CD8-positive, alpha-beta memory T cell (primary cell): ENCODE measurements at places on chromosomes 2 and 18.

DNA sequence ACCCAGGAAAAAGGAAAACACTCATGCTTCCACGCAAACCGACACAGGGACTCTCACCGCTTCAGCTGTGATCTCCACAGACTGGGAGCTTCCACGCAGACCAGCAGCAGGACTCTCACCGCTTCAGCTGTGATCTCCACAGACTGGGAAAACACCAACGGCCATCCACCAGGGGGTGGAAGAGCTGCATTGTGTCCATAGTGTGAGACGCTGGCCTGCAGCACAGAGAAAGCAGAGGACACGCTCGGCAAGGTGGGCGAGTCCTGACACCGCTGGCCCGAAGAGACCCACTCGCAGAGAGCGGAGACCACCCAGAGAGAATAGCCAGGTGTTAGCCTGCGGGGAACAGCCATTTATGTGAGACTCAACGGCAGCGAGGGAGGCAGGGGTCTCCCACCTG is 42.5 kb upstream of the NFATC1 start:
- DNase-seq = no peak

DNA sequence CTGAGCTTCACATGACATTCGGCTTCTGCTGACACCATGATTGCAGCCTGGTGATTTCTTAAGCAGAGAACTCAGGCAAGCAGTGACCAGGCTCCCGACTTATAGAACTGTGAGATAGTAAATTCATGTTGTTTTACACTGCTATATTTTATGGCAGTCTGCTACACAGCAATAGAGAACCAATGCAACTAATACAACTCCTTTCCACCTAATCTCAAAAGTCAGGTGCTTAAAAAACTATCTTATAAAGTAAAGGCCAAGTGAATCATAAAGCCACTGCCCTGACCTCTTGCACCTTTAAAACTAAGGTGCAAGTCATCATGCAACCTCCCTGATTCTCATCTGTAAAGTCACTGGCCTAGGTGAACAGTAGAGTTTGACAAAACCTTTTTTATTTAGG is 95.3 kb upstream of the GLS start:
- DNase-seq = no peak

GRCh38 chr2:103880081-103880834 is 973.7 kb upstream of the POU3F3 start:
- DNase-seq = no peak

- DNase-seq = no peak
These were observed 125.8 kb upstream of the HNMT start for GRCh38 chr2:137838255-137839092.

DNA sequence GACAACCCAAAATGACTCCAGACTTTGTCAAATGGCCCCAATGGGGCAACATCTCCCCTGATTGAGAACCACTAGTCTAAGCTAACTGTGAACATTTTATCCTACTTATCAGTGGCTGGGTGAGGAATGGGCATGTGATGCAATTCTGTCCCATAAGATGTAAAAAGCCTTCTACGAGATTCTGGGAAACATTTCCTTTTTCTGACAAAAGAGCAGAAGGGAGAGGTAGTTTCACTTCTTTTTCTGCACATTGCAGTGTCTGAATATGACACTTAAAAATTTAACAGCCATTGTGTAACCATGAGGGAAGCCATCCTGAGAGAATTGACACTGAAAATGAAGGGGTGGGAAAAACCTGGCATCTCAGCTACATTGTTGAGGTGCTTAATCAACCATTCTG is 17.3 kb upstream of the MARCHF4 start:
- no peak for DNase-seq

DNA sequence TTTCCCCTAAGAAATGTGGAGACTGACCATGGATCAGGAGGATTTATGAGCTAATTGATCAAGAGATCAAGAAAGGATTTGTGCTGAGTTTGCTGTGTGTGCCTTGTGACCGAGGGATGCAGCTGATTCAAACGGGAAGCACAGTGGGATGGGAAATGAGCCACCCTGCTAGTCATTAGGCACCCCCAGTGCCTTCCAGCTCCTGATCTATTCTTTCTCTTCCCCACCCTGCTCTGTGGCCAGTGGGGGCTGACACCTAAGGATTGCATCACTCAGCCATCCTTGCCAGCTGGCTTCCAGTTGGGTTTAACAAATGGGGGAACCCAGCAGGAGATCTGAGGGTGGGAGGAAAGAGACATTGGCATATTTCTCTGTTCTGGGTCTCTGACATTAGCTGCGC is 132.2 kb upstream of the CXCR4 start:
- DNase-seq = no peak

- DNase-seq = no peak
These were observed 302.8 kb upstream of the CCDC68 start for GRCh38 chr18:55262021-55262560.

DNA sequence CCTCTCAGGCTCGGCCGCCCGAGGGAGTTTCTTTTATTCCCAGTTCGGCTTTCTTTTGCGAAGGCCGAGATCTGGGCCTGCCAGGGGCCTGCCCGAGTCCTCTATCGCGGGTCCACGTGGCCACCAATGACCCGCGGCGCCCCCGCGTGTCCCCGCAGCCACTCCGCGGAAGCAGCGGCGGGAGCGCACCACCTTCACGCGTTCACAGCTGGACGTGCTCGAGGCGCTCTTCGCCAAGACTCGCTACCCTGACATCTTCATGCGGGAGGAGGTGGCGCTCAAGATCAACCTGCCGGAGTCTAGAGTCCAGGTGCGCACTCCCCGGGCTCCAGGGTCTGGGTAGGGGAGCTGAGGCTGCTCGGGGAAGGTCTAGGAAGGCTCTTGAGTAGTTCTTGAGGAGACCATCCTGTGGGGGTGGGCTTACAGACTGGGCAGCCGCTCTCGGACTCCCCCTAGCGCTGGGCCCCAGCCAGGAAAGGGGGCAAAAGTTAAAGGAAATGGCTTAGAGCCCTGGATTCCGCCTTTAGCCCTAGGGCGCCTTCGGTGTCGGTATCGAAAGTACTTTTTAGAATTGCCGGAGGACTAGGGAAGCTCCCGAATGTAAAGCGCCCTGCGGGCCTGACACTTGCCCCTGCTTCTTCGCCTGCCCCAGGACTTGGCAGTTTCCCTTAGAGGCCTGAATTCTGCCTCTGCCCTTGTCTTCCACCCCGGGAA is 3.4 kb downstream of the OTX1 start:
- DNase-seq = no peak

GRCh38 chr2:202115479-202115971 is 42.5 kb downstream of the KIAA2012 start:
- DNase-seq = no peak

DNA sequence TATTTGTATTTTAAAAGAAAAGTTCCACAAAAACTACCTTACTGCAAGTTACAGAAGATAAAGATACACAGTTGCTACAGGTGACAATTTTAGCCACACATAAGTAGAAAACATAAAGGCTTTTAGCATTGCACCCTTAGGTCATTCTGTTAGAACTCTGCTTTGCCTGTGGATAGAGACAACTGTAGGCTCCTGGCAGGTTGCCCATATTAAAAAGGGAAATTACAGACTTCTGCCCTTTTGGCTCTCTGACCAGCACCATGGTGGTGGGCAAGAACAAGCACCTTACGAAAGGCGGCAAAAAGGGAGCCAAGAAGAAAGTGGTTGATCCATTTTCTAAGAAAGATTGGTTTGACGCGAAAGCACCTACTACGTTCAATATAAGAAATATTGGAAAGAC is 223.3 kb downstream of the MC4R start:
- DNase-seq = no peak

DNA sequence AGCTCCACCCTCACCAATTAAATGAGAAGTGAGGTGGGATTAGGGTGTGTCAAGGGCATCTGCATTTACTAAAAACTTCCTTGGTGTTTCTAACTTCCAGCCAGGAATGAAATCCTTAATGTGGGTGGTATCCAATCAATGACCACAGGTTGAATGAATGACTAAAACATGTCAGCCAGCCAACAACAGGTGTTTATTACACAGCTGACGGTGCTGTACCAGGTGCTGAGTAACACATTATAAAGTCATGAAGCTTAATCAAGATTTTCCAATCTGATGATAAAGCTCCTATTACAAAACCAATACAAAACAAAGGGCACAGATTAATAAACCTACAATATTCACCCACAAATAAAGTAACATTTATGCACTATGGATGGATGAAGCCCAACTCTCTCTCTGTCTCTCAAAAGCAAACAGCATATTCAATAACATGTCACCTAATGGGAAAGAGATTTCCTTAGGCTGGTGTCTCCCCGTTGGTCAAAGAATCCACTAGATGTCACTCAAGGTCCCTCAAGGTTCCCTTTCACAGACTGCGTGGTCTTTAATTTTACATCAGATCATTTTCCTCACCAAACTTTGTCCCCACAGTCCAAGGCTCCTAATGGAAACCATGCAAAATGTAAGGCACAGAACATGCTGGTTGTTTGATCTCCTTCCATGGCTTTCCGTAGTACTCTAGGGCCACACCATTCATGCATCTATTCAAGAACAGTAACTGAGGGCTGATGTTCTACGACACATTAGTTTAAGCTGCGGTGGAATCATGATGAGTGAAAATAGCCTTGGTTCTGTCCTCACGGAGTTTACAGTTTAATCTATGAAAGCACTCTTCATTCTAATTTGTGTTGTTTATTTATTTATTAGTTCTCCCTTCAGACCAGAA is 6.4 kb upstream of the PTPN4 start:
- no peak for DNase-seq

GRCh38 chr18:38646296-38646695 is 1080.7 kb upstream of the CELF4 start:
- DNase-seq = no peak

DNA sequence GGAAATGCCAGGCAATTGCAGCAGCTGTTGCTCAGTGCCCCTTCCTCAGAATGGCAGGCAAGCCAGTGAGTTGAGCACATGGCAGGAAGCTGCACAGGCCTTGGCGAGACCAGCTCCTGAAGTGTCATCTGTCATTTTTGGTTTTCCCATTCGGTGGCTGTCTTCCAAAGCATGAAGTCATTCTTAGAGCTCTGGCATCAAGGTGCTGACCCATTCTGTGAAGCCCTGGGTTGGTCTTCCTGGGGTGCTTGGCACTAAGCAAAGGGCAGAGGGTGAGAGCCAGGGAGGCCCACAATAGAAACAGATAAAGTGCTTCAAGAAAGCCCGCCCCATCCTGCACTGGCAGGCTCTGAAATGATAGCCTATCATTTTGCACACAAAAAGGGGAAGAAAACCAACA is 150.5 kb downstream of the VAPA start:
- no peak for DNase-seq

GRCh38 chr2:98801921-98802321 is 71.0 kb upstream of the MGAT4A start:
- no peak for DNase-seq

DNA sequence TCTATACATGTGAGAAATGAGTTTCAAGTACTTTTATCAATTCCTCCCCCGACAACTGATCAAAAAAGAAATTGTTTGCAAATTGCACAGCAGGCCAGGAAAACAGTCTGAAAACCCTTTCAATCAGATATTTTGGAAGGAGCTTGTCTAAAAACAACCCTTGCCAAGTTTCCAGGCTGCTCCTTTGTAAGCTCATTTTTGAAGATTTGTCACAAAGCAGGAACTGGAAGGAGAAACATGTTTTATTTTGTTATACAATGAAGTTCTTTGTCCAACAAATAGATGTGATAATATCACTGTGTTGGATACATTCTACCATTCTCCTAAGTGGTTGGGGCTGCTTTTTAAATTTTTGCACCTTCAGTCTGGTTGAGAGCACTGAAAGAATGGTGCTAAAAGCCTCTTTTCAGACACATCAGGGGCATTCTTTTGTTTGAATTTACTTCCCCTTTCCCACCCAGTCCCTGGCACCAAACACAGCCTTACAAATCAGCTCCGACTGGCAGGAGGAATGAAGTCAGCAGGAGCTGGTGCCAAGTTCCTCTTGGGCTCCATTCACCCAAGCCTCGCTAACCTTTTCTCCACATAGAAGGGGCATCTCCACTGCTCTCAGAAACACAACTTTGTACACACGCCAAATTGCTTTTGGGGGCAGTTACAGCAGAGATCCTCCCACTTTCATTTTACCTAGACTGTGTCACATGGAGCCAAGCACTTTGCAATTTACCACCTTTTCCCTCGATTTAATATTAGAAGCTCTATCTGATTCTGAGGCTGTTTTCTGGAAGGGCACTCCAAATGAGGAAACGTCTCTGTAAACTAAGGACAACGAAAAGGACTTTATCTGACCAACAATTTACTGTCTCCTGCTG is 88.0 kb downstream of the C1D start:
- no peak for DNase-seq

DNA sequence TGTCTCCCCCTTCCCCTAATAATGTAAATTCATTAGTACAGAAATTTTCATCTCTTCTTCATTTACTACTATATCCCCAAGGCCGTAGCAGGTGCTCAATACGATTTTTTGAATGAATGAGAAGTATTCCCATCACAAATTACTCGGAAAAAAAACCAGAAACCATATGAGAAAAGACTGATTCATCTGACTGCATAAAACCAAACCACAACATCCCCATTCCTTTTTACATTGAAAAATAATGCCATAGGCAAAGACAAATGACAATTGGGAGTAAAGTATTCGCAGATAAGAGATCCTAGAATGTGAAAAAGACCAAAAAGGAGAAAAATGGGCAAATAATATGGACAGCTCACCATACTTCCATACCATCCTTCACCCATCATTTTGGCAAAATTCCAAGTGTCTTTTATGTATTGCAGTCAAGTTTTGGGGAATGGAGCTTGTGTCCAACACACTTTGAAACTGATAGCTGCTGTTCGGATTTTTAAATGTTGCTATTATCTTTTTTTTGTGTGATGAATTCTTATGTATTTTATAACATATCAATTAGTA is 1.5 kb downstream of the ZC3H8 start:
- no peak for DNase-seq

GRCh38 chr2:43265001-43265400 is 38.6 kb upstream of the ZFP36L2 start:
- DNase-seq = no peak

DNA sequence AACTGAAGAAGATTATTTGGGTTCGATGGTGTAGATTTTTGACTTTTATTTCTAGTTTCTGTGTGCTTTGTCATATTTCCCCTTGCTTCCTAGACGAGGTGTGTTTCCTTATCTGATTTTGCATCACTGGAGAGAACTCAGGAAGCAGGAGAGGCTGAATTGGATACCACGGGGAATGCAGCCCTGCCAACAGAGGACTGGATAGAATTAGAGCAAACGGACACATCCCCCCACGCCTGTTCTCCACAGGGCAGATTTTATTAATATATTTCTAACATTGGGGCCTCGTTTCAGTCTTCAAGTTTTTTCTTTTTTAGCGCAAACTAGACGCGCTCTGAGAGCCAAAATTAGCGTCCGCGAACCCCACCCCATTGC is 678 bp upstream of the VAPA start:
- DNase-seq = no peak

- no peak for DNase-seq
These were observed 82.7 kb upstream of the CD302 start for GRCh38 chr2:159880729-159881128.

GRCh38 chr2:169853041-169853668 is 25.9 kb downstream of the UBR3 start:
- no peak for DNase-seq

GRCh38 chr18:37270038-37270665 is 295.4 kb downstream of the CELF4 start:
- DNase-seq = no peak

GRCh38 chr2:112755444-112755843 is 9.0 kb downstream of the CKAP2L start:
- no peak for DNase-seq
